NCI-H1436 treated with DMSO at 0.1 percent for 48 hours (cell line): ENCODE measurements at places on chromosomes 1 and 21.

DNA sequence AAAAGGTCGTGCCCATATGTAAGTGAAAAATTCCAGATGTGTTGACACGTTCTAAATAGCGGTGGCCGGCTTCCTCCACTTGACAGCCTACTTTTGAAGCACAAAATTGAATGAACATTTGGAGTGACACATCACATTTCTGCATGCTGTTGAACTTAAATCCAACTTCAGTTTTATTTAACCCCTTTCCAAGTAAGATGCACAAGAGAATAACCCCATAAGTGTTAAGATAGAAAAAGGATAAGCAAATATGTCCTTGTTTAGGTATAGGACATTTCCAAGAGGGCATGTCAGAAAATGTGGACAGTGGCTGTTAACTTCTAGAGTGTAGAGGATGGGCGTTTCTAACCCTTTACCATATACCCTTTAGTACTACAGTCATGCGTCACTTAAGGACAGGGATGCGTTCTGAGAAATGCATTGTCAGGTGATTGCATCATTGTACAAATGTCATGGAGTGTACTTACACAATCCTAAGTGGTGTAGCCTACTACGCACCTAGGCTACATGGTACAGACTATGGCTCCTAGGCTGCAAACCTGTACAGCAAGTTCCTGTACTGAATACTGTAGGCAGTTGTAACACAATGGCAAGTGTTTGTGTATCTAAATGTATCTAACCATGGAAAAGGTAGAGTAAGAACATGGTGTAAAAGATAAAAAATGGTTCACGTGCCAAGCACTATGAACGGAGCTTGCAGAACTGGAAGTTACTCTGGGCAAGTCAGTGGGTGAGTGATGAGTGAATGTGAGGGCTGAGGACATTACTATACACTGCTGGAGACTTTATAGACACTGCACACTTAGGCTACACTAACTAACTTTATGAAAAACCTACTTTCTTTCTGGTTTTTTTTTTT is 9.3 kb upstream of the FAM89A start:
- no peak for DNase-seq

DNA sequence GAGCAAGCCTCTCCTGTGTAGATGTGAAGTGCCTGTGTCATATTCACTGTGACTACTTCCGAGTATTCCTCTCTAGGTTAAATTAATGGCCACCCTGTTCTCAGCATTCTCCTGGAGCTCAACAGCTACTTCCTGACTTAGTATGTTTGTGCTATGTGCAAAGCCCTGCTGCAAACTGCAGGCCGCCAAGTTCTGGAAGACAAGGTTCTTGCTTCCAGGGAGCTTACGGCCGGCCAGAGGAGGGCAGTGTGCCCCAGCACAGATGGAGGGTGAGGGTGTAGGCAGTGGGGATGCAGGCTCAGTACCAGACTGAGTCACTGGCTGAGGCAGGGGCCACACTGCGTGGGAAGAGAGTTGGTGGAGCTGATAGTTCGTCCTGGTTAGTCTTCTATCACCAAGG is 43.2 kb downstream of the ELK4 start:
- DNase-seq: no peak

- no peak for DNase-seq
These were observed 26.3 kb downstream of the ZNF648 start for GRCh38 chr1:182035097-182035770.

GRCh38 chr1:47629201-47629600 is 191.4 kb downstream of the FOXD2 start:
- no peak for DNase-seq

DNA sequence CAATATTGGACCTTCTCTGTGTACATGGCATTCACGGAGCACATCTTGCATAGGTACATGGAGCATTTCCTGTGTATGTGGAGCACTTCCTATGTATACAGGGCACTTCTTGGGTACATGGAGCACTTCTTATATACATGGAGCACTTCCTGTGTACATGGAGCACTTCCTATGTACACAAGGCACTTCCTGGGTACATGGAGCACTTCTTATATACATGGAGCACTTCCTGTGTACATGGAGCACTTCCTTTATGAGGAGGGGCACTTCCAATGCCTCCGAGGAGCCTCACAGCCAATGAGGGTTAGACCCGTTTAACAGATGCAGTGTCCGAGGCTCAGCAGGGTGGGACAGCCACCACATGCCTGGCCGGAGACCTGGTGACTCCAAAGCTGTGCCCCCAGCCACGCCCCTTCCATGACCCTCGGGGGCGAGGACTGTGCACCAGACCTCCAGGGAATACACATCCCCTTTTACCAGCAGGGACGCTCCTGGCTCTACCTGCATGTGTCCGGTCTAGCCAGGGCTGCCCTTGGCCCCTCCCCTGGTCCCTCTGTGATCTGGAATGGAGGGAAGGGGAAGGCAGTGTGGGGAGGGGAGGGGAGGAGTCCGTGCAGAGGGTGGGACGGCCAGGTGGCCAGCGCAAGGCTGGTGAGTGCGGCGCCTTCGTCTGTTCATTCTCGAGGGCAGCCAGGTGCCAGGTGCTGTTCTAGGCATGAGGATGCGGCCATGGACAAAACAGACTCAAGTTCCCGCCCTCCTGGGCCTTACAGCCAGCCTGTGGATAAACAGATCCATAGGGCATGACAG is 195.1 kb upstream of the TMEM51 start:
- DNase-seq: no peak

DNA sequence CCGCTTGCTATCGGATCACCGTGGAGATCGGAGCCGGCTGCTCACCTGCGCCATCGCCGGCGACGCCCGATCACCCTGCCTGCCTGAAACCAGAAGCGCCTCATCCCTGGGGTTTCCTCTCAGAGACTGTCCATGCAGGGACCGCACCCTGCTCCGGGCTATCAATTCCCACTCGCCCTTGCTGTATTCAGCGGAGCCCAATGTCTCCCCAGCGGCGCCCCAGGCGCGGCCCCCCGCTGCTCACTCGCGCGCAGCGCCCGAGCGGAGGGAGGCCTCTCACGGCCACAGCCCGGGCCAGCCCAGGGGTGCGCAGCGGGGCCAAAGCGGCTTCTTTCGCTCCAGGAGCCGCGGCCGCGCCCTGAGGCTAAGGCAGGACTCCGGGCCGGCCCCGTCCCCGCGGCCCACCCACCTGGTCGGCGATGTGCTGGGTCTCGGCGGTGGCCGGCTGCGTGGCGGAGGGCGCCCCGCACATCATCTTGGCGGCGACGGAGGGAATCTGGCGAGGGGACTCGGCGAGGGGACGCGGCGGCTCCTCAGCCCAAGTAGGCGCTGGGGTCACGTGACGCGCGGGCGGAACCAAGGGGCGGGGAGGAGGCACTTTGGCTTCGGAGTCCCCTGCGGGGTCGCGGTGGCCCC is at the start of gene CSTB:
Gene CSTB (minus strand): TSS at position 514 of the 636 bp plus-strand sequence. CDS start 39 bp downstream, at position 475.
- DNase-seq: no peak

DNA sequence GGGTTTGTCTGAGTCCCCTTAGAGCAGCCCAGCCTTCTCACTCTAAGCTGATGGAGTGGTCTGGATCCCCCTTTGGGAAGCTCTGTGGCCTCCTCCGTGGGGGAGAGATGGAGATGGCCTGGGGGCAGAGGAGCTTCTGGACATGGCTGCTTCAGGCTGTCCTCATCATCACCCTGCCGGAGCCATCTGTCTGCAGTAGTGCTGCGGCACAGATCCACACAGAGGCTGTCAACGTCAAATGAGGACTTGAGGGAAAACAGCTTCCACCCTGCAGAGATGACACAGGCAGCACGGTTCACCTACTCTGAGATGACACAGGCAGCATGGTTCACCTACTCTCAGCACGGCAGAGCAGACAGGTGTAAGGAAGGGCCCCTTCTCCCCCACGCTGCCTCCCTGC is 134.3 kb downstream of the IGSF21 start:
- DNase-seq: no peak

DNA sequence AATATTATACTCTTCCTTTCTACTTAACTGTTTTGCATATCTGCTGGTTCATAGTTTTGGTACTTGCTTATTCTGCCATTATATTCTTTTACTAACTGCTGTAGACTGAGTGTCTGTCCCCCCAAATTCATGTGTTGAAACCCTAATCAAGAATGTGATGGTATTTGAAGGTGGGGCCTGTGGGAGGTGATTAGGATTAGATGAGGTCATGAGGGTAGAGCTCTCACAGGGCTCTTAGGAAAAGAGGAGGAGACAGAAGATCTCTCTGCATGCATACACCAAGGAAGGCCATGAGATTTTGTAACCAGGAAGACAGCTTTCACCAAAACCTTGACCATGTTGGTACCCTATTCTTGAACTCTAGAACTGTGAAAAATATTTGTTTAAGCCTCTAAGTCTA is 354.1 kb upstream of the B3GALT2 start:
- DNase-seq: no peak

- DNase-seq: no peak
These were observed 32.6 kb downstream of the SLC44A3 start for GRCh38 chr1:94852788-94853187.
